ENCODE measurements at places on chromosomes 16 and 17.

DNA sequence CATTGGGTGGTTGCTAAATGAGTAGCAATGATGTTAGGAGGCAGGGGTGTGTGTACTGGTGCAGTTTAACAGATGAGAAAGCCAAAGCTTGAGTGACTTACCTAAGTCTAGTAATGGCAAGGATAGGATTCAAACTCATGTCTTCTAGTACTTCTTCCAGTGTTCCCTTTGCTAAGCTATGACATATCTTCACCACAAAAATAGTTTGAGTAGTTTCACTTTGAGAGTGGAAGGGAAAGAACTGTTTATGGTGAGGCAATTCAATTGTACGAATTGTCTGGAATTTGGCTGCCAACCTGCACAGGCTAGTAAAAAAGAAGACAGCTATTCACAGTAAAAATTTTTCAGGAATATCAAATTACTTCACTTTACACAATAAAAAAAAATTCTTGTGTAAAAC, 138.0 kb downstream of the NLK start:
- DNase-seq = no peak

- no peak for DNase-seq
Measured at GRCh38 chr16:19524356-19524615, 544 bp downstream of the CCP110 start.

DNA sequence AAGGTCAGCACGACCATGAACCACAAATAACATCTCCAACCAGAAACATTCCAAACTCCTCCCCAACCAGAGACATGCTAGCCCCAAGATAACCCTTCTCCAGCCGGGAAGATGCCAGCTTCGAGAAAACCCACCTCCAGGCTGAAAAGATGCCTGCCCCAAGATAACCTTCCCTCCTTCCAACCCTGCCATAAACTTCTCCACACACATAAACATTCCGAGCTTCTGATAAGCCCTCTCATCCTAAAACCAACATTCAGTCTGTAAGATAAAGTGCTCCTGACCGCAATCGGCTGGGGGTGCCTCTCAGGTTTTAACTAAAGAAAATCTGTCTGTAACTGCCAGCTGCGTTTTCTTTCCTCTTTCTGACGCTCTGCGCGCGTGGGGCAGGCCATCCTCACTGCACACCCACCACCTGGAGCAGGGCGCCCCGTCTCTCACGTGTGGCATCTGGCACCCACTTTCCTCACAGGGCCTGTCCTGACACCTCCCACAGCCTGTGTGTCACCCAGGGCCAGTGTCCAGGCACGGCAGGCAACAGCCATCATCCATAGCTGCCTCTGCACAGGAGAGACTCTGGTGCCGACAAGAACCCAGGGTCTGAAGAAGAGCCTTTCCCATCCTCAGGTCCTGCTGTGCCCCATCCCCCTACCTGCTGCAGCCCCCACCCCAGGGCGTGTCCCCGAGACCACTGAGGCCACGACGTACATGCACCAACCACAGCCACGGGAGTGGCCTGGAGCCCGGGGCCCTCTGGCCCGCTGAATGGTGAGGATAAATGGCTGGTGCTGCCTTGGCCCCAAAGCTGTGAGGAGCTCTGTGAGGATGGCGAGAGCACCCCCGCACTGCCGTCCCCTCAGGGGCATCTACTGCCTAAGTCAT, 3.7 kb downstream of the TEPSIN start:
- no peak for DNase-seq

- no peak for DNase-seq
Measured at GRCh38 chr16:1712791-1713261, 6.8 kb downstream of the MAPK8IP3 start.

DNA sequence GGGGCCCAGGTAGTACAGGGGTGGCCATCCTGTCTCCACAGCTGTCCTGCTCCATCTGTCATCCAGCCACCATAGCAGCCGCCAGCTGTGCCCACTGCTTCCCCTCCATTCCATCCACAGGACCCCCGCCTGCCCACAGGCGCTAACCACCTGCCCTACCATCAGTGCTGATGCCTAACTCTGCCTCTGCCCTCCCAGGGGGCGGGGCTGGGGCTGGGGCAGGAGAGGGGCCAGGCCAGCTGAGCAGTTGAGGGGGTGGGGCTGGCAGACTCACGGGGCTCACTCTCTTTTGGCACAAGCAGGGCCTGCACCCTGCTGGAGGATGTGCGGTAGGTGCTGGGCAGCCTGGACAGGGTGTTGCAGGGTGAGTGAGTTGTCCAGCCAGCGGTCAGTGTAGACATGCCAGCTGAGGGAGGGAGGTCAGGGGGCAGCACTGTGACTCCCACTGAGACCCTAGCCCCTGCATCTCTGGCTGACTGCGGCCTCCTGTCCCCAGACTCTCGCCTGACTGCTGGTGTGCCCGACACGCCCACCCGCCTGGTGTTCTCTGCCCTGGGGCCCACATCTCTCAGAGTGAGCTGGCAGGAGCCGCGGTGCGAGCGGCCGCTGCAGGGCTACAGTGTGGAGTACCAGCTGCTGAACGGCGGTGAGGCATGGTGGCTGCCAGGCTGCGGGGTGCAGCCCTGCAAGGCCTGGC, 9.6 kb downstream of the GALK1 start:
- DNase-seq = no peak

DNA sequence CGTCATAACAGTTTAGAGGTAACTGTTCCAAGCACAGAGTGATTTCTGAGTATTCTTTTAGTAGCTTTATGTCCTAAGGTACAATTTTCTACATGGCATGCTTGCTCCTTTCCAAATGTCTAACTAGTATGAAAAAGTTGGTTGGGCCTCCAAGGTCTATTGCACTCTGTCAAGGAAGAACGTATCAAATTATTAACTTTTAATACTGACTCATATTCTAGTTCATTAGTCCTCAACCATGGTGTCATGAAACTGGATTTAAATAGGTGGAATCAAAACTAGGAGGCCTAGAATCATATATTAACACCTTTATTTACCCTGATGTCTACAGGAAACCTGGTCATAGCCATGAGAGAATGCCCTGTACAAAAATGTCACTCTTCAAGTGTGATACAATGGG, 61.4 kb downstream of the STH start:
- DNase-seq = no peak

DNA sequence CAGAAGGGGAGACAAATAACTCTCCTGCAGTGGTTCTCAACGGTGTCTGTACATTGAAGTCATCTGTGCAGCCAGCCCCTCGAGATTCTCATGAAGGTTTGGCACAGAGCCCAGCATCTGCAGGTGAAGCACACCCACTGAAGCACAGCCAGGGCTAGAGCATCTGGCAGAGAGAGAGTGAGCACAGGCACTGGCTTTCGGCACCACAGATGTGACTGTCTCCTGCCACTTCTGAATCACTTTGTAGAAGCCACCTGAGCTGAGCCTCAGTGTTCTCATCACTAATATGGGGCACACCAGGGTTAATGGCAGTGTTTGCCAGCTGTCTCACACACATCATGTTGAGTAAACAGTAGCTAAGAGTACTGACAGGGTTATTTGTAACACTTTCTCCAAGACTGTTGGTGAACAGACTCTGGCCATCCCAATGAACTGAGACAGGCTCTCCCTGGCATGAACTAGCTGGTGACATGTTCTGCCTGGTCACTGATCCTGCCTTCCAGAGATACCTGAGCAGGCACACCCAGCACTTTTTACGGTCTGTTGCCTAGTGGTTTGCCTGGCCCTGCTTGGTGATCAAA, 10.9 kb downstream of the HSPB9 start:
- DNase-seq = peak; percentile 16

GRCh38 chr17:55294042-55294751, 29.4 kb downstream of the HLF start:
- DNase-seq = no peak

- DNase-seq = no peak
Measured at GRCh38 chr16:14151256-14152030, 80.3 kb downstream of the MRTFB start.

GRCh38 chr16:49348408-49349176, 25.0 kb upstream of the C16orf78 start:
- DNase-seq = no peak

DNA sequence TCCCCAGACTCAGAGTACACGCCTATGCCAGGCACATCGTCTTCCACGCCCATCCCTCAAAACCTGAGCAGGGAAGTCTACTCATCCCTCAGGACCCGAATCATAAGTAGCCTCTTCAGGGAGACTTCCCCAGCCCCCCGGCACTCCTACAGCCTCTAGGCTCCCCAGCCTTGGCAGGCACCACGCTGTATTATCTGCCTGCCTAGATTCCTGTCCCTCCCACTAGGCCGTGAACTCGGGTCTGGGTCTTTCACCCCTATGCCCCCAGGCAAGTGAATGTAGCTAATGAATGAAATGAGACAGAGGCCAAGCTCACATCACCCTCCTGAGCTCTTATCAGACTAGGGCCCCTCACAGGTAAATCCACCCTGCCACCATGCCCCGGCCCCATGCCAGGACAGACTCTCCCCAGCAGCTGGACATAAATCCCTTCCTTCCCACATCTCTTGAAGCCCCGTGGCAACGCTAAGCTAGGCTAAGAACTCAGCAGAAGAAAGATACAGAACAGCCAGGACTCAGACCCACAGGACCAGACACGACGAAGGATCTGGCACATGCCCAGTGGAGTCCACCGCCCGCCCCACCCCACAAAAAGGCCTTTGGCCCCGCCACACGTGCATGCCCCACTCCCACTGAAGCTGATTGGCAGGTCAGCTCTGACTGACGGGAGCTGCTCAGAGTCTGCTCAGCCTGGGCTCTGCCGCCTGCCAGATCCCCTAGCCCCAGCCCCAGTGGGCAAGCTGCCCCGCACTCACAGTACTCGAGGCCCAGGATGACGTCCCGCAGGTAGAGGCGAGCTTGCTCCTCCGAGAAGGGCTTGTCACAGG, 13.0 kb downstream of the CAMKK1 start:
- DNase-seq = no peak

- no peak for DNase-seq
Measured at GRCh38 chr16:23027386-23027785, 121.9 kb downstream of the USP31 start.
